T-helper 9 cell (primary cell): ENCODE measurements at places on chromosomes 5 and 9.

GRCh38 chr9:113940077-113940476, 64.0 kb downstream of the ZNF618 start:
- no peak for DNase-seq

GRCh38 chr5:159515909-159516415, 185.7 kb upstream of the IL12B start:
- DNase-seq = peak; percentile 56

DNA sequence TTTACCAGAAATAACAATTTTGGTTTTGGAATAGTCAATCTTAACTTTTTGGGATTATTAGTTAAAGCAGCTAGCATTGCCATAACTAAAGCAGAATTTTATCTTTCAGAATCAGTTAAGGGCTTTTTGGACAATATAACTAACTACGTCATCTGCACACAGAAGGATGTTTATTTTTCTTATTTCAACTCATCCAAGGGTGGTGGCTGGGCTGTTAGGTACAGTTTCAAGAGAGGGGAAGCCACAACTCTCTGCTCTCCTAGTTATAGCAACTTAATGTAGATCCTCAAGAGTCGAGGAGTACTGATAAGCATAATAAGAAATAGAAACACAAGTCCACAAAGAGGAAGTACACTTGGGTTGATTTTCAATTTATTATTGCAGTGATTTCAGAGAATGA, 65.6 kb downstream of the ANKRD55 start:
- no peak for DNase-seq

- no peak for DNase-seq
Observed at GRCh38 chr9:3526997-3527940, 1.5 kb upstream of the RFX3 start.

DNA sequence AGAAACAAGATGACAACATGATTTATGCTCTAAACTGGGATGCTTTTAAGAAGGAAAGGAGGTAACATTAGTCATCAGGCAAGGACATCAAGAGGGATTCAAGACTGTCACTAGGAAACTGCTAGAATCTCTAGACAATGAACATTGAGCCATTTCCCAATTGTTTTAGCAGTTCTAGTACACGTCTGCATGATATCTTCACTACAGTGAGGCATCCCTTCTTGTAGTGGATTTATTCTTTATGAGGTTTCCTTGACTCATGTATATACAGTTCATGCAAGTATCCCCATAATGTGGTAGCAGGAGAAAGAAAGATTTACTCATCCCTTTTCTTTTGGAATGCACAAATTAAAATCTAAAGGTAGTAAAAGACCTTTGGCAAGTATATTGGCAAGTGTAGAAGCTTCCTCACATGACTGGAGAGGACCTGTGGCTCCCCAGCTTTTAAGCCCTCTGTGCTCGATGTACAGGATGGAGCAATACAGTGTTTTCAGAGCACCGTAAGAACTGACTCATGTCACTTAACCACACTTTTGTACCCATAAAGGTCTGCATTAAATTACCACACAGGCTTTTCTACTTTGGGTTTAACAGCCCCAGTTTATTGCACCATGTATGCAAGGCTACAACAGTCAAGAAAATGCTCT, 335.9 kb downstream of the SEMA5A start:
- no peak for DNase-seq

GRCh38 chr9:111003182-111003581, 35.1 kb downstream of the LPAR1 start:
- no peak for DNase-seq

DNA sequence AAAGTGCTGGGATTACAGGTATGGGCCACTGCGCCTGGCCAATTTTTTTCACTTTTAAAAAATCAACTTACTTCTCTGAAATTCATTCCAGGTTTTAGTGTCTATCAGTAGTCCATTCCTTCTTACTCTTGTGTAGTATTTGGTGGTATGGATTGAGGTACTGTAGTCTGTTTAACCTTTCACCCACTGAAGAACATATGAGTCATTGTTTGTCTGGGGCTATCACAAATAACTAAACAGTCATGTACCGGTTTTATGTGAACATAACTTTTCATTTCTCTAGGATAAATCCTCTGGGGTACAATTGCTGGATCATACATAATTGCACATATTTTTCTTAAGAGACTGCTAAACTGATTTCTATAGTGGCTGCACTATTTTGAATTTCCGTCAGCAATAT, 1188.0 kb upstream of the CDH9 start:
- no peak for DNase-seq

- DNase-seq = no peak
Observed at GRCh38 chr5:141787376-141787775, 90.8 kb downstream of the PCDH1 start.

GRCh38 chr5:96279801-96280542, 153.1 kb downstream of the PCSK1 start:
- no peak for DNase-seq

DNA sequence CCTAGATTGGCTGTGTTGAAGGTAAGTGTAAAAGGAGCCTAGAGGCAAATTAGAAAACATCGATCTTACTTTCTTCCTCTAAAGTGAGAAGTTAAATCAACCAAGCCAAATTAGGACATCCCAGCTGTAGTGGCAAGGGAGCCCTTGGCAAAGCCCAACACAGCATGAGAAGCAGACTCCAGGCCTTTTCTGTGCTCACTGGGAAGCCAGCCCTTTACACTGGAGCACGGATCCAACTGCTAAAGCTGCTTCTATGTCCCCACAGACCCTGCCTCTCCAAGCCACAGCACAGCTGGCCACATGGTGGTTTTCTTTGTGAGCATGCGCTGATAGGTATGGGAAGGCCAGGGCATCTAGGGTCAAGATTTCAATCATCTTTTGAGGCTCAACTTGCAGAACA, 94.1 kb downstream of the APBA1 start:
- DNase-seq = no peak

DNA sequence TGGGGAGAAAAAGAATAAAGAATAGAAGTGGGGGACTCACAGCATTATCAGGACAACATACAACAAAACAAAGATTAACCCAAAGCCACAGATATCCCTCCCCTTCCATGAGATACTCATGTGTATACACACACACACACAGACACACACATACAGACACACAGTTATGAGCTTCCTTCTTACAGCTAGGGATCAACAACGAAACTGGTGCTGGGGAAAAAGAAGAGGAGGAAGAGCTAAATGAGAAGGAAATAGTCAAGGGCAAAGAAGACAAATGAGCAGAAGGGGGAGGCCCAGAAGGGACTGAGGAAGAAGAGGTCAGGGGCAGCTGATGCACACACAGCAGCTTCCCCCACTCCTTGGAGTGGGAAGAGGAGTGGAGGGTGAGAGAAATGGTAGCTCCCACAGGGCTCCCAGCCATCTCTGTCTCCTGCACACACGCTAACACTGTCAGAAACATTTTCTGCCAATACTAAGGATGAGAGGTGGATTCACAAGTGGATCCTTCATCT, 66.2 kb downstream of the SIL1 start:
- DNase-seq = no peak

GRCh38 chr9:21653091-21653490, 149.3 kb upstream of the MTAP start:
- DNase-seq = no peak

GRCh38 chr5:115366223-115366622, 69.8 kb upstream of the CCDC112 start:
- no peak for DNase-seq

DNA sequence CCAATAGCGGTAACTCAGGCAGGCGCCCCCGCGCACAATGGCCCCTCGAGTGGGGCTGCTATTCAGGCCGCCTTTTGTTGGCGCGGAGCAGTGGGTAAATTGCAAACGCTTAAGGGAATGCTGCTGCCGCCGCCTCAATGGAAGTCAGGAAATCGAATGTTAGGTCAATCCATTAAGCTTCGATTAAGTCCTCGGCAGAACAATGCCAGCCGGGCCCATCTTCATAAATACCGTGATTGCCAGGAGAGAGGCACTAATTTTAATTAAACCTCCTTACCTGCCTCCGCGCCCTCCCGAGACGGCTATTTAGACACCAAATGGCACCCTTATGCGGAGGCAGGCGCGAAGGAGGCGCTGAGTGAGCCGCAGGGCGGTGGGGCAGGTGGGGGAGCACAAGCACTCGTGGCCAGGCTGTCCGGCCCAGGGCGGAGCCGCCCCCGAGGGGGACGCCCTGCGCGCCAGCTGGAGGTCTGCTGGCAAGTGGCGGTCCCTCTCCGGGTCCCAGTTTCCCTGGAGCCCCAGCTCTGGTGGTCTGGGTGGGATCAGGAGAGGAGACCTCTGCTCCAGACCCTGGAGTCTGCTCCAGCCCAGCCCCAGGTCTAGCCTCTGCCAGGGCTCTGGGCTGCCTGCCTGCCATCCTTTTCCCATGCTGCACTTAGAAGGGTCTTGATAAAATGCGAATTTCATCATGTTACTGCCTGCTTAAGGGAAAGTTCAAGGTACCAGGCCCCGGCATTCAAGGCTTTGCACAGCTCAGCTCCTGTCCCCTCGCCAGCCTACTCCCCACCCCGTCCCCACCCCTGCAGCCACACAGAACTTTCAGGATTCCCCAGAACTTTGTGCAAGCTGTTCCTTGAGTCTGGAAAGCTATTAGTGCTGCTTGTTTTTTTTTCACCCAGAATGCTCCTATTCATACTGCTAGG, 19.7 kb downstream of the NR5A1 start:
- no peak for DNase-seq

GRCh38 chr9:4177970-4178758, 121.7 kb downstream of the GLIS3 start:
- no peak for DNase-seq
